ENCODE measurements at places on chromosomes 5 and 9.

GRCh38 chr5:59838989-59839388 is 54.5 kb downstream of the PDE4D start:
- no peak for DNase-seq

- no peak for DNase-seq
Measured at GRCh38 chr5:151023651-151024050, 3.3 kb downstream of the GPX3 start.

GRCh38 chr9:125435776-125436612 is 174.4 kb downstream of the GAPVD1 start:
- no peak for DNase-seq

- no peak for DNase-seq
Measured at GRCh38 chr5:83641946-83642345, 78.7 kb downstream of the HAPLN1 start.

DNA sequence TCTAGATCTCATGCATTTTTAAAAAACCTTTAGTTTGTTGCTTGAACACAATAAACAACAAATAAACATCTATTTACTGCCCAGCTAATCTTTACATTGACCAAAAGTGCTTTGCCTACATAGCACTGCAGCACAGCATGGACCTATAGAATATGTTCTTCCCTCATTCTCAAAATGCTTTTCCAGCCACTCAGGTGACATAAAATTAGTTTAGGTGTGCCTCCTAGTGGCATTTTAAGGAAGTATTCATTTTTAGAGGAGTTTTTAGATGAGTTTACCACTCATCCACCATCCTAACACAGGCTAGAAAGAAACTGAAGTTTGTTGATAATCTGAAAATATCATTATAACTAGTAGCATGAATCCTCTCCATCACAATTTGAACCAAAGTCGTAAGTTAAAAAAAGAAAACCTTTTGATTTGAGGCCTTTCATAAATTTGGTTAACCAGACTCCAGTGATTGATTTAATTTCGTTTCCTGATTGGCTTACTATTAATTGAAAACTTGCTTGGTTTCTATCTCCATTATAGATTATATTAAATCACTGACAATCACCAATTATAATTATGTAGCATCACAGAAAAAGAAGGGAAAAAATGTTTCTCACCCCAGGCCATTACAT is 12.6 kb downstream of the PLGRKT start:
- peak; percentile 62 for DNase-seq

GRCh38 chr9:127539259-127539981 is 72.7 kb upstream of the STXBP1 start:
- DNase-seq = no peak

GRCh38 chr5:132418881-132419280 is 49.4 kb downstream of the SLC22A5 start:
- no peak for DNase-seq

DNA sequence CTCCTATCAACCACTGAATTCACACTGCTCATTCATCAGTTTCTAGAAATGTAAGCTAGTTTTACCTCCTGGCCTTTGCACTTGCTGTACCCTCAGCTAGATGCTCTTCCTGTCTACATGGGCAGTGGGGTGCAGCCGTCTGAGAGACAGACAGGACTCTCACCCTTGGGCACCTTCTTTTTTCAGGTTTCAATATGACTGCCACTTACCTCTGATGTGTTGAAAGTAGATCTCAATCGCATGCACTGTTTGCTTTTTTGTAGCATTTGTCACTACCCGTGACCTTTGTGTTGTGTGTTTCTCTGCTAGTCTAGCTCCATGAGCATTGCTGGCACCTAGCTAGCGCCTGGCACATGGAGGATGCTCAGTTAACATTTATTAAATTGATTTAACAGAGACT is 403.1 kb upstream of the TRPC7 start:
- DNase-seq = no peak

DNA sequence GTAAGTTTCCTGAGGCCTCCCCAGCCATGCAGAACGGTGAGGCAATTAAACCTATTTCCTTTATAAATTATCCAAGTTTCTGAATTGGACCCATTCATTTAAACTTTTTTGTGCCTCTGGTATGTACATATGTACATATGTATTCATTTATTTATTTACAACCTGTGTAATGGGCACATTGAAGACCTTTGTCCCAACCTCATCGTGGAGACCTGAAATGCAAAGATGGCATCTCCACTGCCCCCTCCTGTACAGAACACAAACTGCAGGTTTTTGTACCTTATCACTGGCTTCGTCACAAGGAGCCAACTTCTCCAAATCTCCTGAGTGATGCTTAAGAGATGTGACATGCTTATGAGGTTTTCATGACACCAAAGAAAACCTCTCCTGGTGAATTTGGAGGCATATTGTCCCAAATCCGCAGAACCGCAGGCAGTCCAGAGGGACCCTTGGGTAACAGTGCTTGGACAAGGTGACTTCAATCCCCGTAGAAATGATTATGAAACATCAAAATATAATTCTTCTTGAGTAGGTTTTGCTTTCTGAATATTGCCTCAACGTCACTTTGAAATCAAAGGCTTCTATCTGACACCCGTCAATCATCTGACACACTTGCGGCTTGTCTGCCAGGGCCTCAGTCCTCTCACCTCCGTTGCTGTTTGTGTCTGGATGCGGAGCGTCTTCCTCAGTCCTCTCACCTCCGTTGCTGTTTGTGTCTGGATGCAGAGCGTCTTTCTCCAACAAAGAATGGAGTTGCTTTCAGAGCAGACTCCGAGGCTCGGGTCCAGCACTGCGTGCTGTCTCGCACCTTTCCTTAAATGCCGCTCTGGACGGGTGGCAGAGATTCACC is 135.0 kb upstream of the IRX4 start:
- no peak for DNase-seq

DNA sequence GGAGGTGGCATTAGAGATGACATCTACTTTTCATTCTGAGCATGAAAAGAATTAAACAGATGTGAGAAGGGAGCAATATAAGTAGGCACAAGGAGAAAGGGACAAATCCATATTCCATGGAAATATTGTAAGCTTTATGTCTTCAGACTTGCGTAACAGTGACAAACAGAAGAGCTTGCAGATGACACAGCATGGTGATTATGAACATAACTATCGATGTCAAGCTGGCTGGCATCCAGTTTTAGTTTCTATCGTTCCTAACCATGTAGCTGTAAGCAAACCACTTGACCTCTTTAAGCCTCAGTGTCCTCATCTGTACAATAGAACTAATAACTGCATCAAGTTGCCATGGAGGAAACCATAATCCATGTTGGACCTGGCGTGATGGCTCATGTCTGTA is 246.7 kb upstream of the ADRA1B start:
- no peak for DNase-seq

DNA sequence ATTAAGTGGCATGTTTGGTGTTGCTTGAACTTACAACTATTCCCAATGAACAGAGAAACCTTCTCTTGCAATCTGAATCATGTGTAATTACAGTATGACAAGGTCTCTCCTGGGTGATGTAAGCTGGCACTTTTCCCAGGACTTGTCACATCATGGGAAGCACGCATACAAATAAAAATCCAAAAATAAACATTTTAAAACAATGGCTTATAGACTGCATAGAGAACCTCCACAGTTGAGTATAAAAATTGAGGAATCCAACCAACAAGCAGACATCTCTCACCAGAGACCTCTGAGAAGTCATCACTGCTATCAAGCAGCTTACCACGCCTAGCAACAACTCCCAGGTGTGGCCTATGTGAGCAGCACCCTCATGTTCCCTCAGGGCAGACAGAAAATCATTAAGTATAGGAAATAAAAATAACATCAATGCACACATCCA is 3.9 kb downstream of the MLLT3 start:
- DNase-seq = peak; percentile 34

GRCh38 chr9:33818167-33818846 is 1.3 kb downstream of the UBE2R2 start:
- no peak for DNase-seq

DNA sequence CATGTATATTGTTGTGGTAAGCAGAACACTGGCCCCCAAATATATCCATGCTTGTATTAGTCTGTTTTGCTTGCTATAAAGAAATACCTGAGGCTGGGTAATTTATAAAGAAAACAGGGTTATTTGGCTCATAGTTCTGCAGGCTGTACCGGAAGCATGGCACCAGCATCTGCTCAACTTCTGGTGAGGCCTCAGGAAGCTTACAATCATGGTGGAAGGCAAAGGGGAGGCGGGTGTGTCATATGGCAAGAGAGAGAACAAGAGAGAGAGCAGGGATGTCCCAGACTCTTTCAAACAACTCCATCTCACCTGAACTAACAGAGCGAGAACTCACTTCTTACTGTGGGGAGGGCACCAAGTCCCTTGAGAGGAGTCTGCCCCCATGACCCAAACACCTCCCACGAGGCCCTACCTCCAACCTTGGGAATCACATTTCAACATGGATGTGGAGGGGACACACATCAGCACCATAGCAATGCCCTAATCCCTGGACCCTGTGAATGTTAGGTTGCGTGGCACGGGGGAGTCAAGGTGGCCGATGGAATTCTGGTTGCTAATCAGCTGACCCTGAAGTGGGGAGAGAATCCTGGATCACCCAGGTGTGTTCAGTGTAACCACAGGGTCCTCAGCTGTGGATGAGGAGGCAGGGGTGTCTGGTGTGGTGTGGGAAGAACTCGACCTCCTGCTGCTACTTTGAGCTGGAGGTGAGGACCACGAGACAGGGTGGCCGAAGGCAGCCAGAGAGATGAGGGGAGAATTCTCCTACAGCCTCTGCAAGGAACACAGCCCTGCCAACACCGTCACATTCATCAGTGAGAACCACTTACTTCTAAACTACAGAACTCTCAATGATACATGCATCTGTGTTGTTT is 172.8 kb downstream of the AUH start:
- no peak for DNase-seq

- DNase-seq = no peak
Measured at GRCh38 chr5:53463909-53464621, 16.4 kb upstream of the FST start.

DNA sequence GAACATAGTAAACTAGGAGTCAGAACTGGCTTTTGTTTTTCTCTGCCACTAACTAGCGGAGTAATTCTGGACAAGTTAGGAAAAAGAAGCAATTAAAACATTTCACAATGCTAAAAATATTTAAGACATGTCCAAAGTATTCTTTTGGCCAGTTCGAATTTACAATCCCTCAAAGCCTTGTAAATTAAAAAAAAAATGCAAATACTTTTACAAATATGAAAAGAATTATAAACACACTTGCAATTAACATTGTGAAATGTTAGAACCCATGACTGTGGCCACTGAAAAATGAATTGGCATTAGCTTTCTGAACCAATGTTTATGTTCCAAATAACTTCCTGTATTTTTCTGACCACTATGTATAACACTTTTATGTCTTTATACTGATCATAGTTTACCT is 2.2 kb downstream of the RAD1 start:
- DNase-seq = no peak

GRCh38 chr5:77882670-77883257 is 106.6 kb upstream of the TBCA start:
- DNase-seq = no peak

GRCh38 chr5:79464695-79465332 is 49.1 kb downstream of the HOMER1 start:
- DNase-seq = no peak

GRCh38 chr5:8491254-8491653 is 622.3 kb downstream of the MTRR start:
- DNase-seq = no peak

DNA sequence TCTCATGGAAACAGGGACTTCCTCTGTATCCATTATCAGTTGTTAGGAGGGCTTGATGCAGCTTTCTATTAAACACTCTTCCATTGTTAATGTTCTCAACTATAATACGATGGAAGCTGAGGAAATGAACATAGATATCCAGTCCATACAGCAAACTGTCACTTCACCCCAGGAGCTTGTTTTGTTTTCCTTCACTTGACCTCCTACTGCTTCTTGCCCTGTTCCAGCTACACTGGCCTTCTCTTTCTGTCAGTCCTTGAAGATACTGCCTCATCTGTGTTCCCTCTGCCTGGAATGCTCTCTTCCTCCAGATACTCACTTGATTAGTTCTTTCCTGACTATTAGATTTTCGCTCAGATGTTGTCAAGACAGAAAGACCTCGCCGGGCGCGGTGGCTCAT is 17.1 kb downstream of the CTNNA1 start:
- DNase-seq = no peak

DNA sequence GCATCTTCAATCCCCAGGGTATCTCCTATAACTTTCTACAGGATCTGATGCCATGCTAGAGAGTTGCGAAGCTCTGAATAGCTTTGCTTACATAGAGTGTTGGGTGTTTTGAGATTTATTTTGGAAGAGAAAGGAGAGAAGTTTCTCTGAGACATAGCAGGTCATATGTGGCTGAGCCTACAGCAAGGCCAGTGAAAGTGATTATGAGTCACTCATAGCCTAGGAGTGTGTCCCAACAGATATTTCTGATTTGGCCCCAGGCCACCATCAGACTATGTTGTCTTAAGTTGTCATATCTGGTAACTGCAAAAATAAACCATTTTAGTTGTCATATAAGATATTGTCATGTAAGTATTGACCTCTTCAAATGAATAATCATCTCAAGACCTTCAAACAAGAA is 132.0 kb upstream of the RAI14 start:
- DNase-seq = no peak

GRCh38 chr5:133741818-133742355 is 129.5 kb upstream of the FSTL4 start:
- no peak for DNase-seq

DNA sequence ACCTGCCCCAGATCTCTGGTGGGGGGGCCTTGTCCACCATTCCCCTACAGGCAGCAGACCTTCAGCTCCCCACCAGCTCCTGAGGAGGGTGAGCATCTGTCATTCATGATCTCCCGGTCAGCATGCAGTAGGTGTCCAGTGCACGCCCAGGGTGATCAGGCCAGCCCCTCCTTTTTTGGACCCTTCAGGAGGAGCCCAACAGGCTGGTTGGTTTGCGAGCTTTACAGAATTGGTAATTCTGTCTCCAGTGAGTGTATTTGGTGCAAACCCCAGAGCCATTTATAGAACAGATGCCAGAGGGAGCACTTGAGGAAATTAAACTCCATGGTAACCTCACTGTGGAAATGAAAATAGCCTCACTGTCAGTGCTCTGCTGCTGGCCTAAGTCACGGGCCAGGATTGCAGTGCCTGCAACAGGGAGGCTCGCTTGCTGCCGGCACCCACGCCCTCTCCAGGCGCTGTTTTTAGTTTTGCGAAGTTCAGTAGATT is 23.4 kb downstream of the WNK2 start:
- peak; percentile 54 for DNase-seq

DNA sequence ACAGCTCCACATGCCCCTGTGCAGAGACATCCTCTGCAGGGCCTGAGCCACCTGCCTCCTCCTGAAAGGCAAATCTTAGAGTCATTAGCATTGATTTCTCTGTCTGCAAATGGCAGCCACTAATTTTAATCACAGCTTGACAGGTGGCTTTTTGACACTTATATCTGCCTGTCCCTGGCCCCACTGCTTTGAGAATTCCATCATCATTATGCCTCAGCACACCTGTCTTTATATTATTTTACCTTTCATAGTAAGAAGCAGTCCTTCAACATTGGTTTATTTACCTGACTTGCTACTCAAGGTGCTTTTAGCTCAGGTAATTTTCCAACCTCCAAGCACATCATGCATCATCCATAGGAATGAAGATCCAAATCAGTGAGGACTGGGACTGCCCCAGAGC is 451.3 kb downstream of the MTRR start:
- DNase-seq = no peak

- DNase-seq = no peak
Measured at GRCh38 chr5:168327019-168327421, 35.6 kb downstream of the WWC1 start.

Measured in NCI-H446 (cell line).